ENCODE measurements at places on chromosomes 7 and 10. TPM values are rescaled to one million over a fixed set of nuclear protein-coding genes. Genes with fewer than 3 reads are reported as not detected.

Gene CCDC7
- total RNA-seq: 9.3 TPM

Gene AEBP1
- 148 TPM for total RNA-seq

Gene MPLKIP
- total RNA-seq: 7.8 TPM

Gene SORBS1
- 8.2 TPM for total RNA-seq

Gene COL13A1
- 3.5 TPM for total RNA-seq

Gene GPR15LG
- total RNA-seq: not detected

Gene PHF14
- 29.0 TPM for total RNA-seq

Gene C10orf62
- not detected for total RNA-seq

Gene SNX10
- total RNA-seq: 1.9 TPM

Measured in fibroblast of villous mesenchyme (primary cell).